ENCODE measurements at places on chromosomes 16 and 17. TPM values are rescaled to one million over a fixed set of nuclear protein-coding genes. Genes with fewer than 3 reads are reported as not detected.

KCNH4 gene
- total RNA-seq = not detected

PDILT gene
- not detected for total RNA-seq

OR4D1 gene
- not detected for total RNA-seq

HLF gene
- total RNA-seq = 0.33 TPM

GAS7 gene
- total RNA-seq = 3.0 TPM

ZNF785 gene
- total RNA-seq = 7.5 TPM

FAM20A gene
- 12.2 TPM for total RNA-seq

SMIM36 gene
- total RNA-seq = not detected

HS3ST2 gene
- 0.11 TPM for total RNA-seq

KRT28 gene
- not detected for total RNA-seq

BICDL2 gene
- 0.25 TPM for total RNA-seq

KRT24 gene
- not detected for total RNA-seq

DRC3 gene
- total RNA-seq = 0.55 TPM

NUTF2 gene
- total RNA-seq = 98.3 TPM

MT4 gene
- not detected for total RNA-seq

FAM117A gene
- total RNA-seq = 1.2 TPM

ZNF629 gene
- 7.3 TPM for total RNA-seq

TOX3 gene
- total RNA-seq = not detected

PROCA1 gene
- total RNA-seq = 1.7 TPM

HOXB3 gene
- total RNA-seq = 3.0 TPM

TAC4 gene
- total RNA-seq = not detected

PPP1R1B gene
- total RNA-seq = not detected

CDRT4 gene
- 4.1 TPM for total RNA-seq

SLC16A6 gene
- 10.6 TPM for total RNA-seq

TSNAXIP1 gene
- total RNA-seq = 0.89 TPM

ROGDI gene
- total RNA-seq = 14.6 TPM

NTN1 gene
- total RNA-seq = 0.12 TPM

KRTAP17-1 gene
- 0.12 TPM for total RNA-seq

CLEC18B gene
- total RNA-seq = 0.33 TPM

GCGR gene
- not detected for total RNA-seq

TLCD3B gene
- 0.22 TPM for total RNA-seq

SOX8 gene
- total RNA-seq = under 0.01 TPM

TBC1D3K gene
- not detected for total RNA-seq

SMIM5 gene
- total RNA-seq = not detected

ARL6IP1 gene
- 412 TPM for total RNA-seq

SLC16A5 gene
- total RNA-seq = 5.2 TPM

CDH11 gene
- 151 TPM for total RNA-seq

SLC5A10 gene
- total RNA-seq = not detected

PRSS33 gene
- not detected for total RNA-seq

NAGS gene
- 2.9 TPM for total RNA-seq

ARHGDIA gene
- 234 TPM for total RNA-seq

ACSM3 gene
- total RNA-seq = 0.77 TPM

SLC7A6OS gene
- total RNA-seq = 14.9 TPM

EFCAB3 gene
- total RNA-seq = not detected

POLR3K gene
- 6.8 TPM for total RNA-seq

CPNE7 gene
- 27.7 TPM for total RNA-seq

SMPD3 gene
- total RNA-seq = 0.12 TPM

RAB11FIP4 gene
- total RNA-seq = 0.66 TPM

LDHD gene
- 2.1 TPM for total RNA-seq

VMP1 gene
- 167 TPM for total RNA-seq

NOS2 gene
- not detected for total RNA-seq

KRT31 gene
- total RNA-seq = not detected

CCT6B gene
- 1.2 TPM for total RNA-seq

CACNG5 gene
- not detected for total RNA-seq

MSRB1 gene
- total RNA-seq = 6.2 TPM

C17orf113 gene
- 0.22 TPM for total RNA-seq
